Immature natural killer cell (primary cell): ENCODE measurements at places on chromosomes 13 and 19.

GRCh38 chr13:36710396-36710795 lies 36.6 kb downstream of the SERTM1 start:
- DNase-seq = no peak

- no peak for DNase-seq
These were observed 220.0 kb downstream of the TEX29 start for GRCh38 chr13:111540486-111540885.

- DNase-seq = no peak
These were observed 16.8 kb upstream of the ADGRE2 start for GRCh38 chr19:14795078-14795721.

DNA sequence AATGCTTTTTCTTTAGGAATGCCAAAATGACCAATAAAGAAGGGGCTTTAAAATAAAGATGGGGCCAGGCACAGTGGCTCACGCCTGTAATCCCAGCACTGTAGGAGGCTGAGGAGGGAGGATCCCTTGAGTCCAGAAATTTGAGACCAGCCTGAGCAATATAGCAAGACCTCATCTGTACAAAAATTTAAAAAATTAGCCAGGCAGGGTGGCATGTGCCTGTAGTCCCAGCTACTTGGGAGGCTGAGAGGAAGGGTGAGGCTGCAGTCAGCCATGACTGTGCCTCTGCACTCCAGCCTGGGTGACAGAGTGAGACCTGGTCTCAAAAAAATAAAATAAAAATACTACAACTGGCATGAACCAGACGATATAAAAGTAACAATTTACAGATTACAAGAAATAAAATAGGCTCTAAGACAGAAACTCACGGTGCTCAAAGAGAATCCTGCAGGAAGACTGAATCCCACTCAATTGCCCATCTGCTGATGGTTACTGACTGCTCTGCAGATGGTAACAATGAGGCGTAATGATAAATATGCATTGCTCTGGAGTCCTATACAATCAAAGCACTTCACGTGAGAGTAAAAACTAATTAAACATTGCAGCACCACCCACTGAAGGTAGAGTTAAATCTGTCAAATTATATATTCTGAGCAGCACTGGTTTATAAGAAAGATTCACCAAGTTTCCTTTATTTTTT lies 93.2 kb downstream of the LHFPL6 start:
- no peak for DNase-seq

DNA sequence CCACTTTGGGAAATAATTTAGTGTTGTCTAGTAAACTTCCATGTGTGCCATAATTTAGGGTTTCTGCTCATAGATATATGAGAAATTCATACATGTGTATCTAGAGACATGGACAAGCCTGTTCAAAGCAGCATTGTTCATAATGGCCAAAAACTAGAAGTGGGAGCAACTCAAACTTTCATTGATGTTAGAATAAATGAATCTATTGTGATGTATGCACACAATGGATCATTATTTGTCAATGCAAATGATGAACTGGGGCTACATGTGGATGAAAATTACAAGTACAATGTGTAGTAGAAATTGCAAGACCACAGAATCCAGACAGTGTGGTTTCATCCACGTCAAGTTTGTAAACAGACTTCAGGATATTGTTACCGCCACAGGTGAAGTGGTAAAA lies 284.7 kb downstream of the SLC7A1 start:
- no peak for DNase-seq

DNA sequence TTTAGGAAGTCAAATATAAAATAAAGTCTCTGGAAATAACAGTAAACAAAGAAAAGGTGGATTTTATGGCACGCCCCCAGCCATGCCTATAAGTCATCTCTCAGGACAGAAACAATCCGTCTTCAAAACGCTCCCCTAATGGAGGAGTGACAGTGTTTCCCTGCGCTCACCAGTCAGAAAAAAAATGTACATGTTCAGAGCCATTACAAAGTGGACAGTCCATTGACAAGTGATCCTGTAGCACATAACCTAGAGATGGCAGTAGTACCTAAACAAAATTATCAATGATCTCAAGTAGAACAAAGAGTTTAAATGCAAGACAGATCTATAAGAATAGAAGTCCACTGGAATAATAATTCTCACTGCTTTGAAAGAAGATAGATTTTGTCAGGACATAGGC lies 891.7 kb upstream of the MIR17HG start:
- DNase-seq = no peak

DNA sequence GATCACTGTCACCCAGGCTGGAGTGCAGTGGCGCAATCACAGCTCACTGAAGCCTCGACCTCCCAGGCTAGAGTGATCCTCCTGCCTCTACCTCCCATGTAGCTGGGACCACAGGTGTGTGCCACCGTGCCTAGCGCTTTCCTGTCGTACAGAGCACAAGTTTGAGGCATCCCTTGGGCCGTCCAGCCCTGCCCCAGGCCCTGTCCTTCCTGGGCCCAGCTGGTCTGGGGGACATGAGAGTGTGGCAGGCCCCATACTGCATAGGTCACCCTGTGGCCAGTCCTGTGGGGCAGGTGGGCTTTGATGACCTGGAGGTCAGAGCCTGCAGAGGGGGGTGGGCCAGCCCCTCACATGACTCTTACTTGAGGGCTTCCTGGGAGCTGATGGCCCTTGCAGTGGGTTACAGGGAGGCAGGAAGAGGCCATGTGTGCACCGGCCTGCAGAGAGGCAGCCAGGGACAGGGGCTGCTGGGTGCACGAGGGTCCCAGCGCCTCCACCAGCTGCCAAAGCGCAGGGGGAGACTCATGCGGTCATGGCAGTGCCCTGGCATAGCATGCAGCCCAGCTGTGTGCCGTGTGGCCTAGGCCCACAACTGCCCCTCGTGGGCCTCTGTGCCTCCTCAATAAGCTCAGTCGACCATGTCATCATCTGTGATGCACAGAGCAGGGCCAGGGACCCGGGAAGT lies 61.4 kb downstream of the KDM4B start:
- no peak for DNase-seq

- no peak for DNase-seq
These were observed 83.7 kb downstream of the NALCN start for GRCh38 chr13:101332583-101332982.

DNA sequence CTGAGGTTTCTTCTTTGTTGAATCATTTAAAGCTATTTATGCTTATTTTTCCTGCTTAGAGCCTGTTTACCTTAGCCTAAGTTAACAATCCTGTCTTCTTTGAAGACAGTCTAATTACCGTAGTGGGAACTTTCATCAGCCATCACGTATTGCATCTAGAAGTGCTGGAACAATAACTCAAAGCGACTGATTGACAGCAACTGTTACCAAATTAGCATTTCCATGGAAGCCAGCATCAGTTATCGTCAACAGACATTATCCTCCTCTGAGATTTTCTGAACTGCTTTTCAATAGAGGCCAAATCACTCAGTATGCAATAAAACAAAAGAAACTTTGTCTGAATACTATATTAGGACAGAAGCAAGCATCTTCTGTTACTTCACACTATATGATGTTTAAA lies 433.3 kb upstream of the SLITRK1 start:
- DNase-seq = no peak

GRCh38 chr13:89951341-89951740 lies 1396.1 kb upstream of the MIR17HG start:
- DNase-seq = no peak

- no peak for DNase-seq
These were observed 4.2 kb upstream of the LRG1 start for GRCh38 chr19:4543842-4544647.

DNA sequence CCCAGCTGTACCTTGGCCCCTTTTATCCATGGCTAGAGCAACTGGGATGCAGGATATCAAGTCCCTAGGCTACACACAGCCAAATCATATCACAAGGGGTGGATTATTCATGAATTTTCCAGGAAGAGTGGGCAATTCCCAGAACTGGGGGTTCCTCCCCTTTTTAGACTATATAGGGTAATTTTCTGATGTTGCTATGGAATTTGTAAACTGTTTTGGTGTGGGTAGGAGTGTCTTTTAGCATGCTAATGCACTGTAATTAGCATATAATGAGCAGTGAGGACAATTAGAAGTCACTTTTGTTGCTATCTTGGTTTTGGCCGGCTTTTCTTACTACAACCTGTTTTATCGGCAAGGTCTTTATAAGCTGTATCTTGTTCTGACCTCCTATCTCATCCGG lies 18.0 kb upstream of the IGFL4 start:
- DNase-seq = no peak

DNA sequence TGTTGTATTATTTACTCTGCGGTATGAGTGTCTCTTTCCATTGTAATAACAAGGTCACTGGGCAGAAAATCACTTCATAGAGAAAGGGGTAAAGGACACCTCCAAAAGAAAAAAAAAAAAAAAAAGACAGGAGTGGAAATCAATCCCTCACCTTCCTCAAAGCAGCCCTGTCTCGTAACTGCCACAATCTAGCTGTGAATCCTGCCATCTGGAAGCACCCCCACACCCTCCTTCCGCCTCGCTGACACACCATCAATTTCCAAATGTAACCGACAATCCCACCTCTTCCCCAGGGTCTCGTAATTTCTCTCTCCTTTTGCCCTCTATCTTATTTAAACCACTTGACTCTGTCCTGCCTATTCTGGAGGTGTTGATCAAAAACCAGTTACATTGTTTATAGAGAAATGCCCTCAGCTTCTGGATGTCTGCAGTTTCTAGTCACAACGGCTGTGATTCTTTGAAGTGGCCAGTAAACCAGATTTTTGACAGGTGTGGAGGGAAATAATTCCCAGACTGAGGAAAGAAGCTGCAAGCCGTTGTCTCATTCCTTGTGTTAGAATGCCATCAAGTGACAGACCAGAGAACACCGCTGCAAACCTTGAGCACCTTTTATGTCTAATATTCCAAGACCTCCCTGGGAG lies 9.1 kb upstream of the POP4 start:
- no peak for DNase-seq

- no peak for DNase-seq
These were observed 971 bp downstream of the ATCAY start for GRCh38 chr19:3881272-3882040.

- no peak for DNase-seq
These were observed 16.6 kb downstream of the PLK5 start for GRCh38 chr19:1540365-1540925.

GRCh38 chr19:1445185-1445931 lies 4.6 kb upstream of the APC2 start:
- peak; percentile 79 for DNase-seq

- DNase-seq = no peak
These were observed 5.0 kb upstream of the ZNF69 start for GRCh38 chr19:11882606-11883005.

DNA sequence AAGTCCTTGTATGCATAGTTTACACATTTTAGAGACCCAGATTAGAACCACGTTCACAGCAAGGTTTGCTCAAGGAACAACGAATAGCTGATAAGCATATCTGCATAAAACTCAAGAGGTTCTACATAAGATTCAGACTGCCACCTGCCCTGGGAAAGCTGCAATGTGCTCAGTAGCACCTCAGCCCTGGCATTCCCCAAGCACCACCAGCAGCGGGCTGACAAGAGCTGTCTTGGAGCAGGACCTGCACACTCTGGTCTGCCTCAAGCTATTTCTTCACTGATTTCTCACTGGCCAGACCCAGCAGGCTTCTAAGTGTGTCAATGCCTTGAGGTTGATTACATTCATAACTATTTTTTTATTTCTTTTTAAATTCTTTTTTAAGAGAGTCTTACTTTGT lies 65.8 kb upstream of the UQCRFS1 start:
- DNase-seq = no peak

- no peak for DNase-seq
These were observed 254.4 kb downstream of the DLEU7 start for GRCh38 chr13:50589139-50589538.

GRCh38 chr13:56932104-56932503 lies 208.6 kb upstream of the PRR20A start:
- no peak for DNase-seq

DNA sequence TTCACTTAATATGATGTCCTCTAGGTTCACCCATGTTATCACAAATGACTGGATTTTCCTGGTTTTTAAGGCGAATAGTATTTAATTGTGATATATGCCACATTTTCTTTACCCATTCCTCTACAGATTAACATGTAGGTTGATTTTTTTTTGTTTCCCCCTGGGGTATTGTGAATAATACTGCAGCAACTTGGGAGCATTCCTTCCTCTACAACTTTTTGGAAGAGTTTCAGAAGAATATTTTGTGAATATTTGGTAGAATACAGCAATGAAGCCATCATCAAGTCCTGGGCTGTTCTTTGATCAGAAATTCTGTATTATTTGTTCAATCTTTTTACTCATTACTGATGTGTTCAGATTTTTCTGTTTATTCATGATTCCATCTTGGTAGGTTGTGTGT lies 5.6 kb upstream of the ZNF331 start:
- DNase-seq = no peak

- no peak for DNase-seq
These were observed 7.7 kb downstream of the C13orf46 start for GRCh38 chr13:113965968-113966884.

- no peak for DNase-seq
These were observed 2.8 kb downstream of the AP3D1 start for GRCh38 chr19:2148482-2149135.

- no peak for DNase-seq
These were observed 34.3 kb downstream of the TEX29 start for GRCh38 chr13:111354789-111355188.

DNA sequence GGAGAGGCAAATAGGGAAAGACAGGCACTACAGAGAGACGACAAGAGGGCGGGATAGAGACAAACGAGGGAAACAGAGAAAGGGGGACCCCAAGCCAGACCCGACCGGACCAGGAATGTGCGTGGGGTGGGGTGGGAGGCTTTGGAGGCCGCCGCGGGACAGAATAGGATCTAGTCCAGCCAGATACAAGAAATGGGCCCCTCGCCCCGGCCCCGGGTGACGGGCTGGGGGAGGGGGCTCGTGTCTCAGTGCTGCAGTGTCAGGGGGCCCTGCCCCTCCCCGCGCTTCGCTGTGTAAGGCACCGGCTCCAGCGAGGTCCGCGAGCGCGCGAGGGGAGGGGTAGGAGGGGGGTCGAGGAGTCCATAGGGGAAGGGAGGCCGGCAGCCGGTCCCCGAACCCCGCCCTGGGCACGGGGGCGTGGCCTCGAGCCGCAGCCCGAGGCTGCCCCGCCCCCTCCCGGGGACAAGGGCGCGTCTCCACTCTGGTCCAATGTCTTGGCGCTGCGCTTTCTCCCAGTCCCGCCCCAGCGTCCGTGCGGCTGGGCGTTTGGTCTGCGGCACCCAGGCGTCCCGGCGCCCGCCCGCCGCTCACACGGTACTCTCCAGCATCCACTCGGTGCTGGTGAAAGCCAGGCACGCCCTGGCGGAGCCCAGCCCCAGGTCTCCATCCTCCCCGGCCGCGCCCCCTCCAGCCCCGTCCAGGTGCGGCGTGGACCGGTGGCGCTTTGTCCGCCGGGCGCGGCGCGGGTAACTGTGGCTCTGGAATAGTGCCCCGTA lies 11.0 kb downstream of the IFNL1 start:
- DNase-seq = no peak

GRCh38 chr13:32914686-32915085 lies 101.5 kb upstream of the KL start:
- no peak for DNase-seq

DNA sequence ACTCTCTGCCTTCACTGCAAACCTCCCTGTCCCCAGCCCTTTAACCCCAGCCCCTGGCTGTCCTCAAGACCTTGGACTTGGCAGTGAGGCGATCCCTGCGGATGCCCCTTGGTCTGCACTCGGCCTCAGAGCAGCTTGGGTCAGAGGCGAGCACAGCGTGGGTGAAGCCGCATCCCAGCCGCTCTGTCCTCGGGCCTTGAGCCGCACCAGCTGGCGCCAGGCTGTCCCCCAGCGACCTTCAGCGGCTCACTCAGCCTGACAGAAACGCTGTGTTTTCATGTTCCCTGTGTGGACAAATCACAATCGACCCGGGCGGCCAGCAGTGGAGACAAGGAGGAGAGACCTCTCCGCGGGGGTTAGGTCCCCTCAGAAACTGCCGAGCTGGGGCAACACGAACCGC lies 52.0 kb downstream of the GNG7 start:
- no peak for DNase-seq

- no peak for DNase-seq
These were observed 222.9 kb downstream of the RFC3 start for GRCh38 chr13:34040863-34041262.
